ENCODE measurements at places on chromosomes 12 and 14.

GRCh38 chr14:72613231-72613974 lies 280.5 kb downstream of the DPF3 start:
- peaks cover 3% of the 10 kb centered on the region for H3K4me1 ChIP-seq
- no peaks in the 10 kb centered on the region for H3K36me3 ChIP-seq
- H3K27me3 ChIP-seq, result peaks cover 2% of the 10 kb centered on the region

- peak overlapping the region; percentile 88 for H3K27ac ChIP-seq
- peak; percentile 90 for DNase-seq
- no peak overlapping the region for H3K4me3 ChIP-seq
- no peaks in the 10 kb centered on the region for H3K27me3 ChIP-seq
- H3K36me3 ChIP-seq, result no peaks in the 10 kb centered on the region
- H3K4me1 ChIP-seq, result peaks cover 22% of the 10 kb centered on the region
Observed at GRCh38 chr14:89912667-89913211, 41.8 kb downstream of the EFCAB11 start.

DNA sequence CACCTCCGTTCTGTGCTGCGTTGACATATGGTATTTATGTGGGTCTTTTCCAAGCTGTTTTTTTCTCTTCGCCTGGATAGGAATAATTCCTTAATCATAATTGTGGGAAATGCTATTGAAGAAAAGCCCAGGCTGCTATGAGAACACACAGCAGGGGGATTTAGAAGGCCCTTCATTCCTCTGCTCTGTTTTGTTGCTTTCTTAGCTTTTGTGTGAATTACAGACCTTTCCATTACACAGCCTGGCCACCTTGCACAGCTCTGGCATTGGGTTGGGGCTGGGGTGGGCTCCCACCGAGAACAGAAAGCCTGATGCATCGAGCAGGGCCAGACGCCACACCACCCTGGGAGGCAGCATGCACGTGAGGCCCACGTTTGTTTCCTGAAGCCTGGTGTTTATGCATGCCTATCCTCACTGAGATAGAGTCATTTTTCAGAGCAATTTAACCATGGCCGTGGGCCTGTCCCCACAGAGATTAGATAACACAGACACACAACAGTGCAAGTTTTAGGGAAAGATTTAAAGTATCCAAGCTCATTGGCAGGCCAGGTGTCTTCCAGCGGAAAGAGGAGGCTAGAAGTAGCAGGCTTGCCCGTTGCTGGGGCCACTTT lies 287.6 kb upstream of the PWP1 start:
- no peak overlapping the region for H3K4me3 ChIP-seq
- peaks cover 3% of the 10 kb centered on the region for H3K4me1 ChIP-seq
- no peak for DNase-seq
- H3K27me3 ChIP-seq, result no peaks in the 10 kb centered on the region
- H3K27ac ChIP-seq, result no peak overlapping the region
- H3K36me3 ChIP-seq, result no peaks in the 10 kb centered on the region

GRCh38 chr12:20211981-20212421 lies 156.3 kb upstream of the PDE3A start:
- H3K4me3 ChIP-seq, result no peak overlapping the region
- no peak for DNase-seq
- no peaks in the 10 kb centered on the region for H3K36me3 ChIP-seq
- H3K27ac ChIP-seq, result peak overlapping the region; percentile 26
- no peaks in the 10 kb centered on the region for H3K27me3 ChIP-seq

DNA sequence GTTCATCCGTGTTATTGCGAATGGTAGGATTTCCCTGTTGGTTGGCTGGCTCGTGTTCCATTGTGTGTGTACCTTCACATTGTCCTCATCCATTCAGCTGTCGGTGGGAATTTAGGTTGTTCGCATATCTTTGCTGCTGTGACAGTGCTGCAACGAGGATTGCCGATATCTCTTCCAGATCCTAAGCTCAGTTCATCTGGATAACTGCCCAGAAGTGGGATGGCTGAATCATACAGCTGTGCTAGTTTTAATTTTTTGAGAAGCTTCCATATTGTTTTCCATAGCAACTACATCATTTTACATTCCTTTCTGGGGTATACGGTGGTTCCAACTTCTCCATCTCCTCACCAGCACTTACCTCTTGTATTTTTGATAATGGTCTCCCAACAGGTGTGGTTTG lies 292.8 kb upstream of the SFSWAP start:
- no peaks in the 10 kb centered on the region for H3K4me1 ChIP-seq
- H3K27me3 ChIP-seq, result peaks cover 10% of the 10 kb centered on the region
- no peaks in the 10 kb centered on the region for H3K36me3 ChIP-seq
- no peak for DNase-seq

GRCh38 chr14:47442211-47442610 lies 233.2 kb downstream of the MDGA2 start:
- no peak overlapping the region for H3K4me3 ChIP-seq
- no peak overlapping the region for H3K27ac ChIP-seq
- H3K27me3 ChIP-seq, result no peaks in the 10 kb centered on the region

GRCh38 chr14:22070119-22070982 lies 396.7 kb upstream of the OR4E1 start:
- H3K36me3 ChIP-seq, result no peaks in the 10 kb centered on the region
- DNase-seq, result peak; percentile 4
- H3K27me3 ChIP-seq, result peaks cover 4% of the 10 kb centered on the region

DNA sequence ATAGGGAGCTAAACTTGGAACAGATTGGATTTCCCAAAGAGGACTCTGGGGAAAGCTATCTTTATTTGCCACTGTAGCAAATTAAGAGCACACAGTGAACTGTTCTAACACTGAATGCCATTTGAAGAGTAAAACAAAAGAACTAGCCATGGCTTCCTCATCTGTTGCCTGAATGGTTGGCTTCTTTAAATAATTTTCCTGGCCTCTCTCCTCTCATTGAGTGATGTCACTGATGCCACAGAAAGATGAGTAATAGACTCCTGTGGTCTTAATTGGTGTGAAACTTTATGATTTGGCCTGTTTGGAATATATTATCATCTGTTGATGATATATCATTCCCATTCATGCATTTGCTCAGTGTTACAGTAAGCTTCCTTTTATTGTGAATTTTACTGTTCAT lies 42.5 kb downstream of the WDR20 start:
- no peak overlapping the region for H3K27ac ChIP-seq
- no peak for DNase-seq
- H3K4me3 ChIP-seq, result no peak overlapping the region
- H3K4me1 ChIP-seq, result no peaks in the 10 kb centered on the region
- H3K36me3 ChIP-seq, result no peaks in the 10 kb centered on the region
- no peaks in the 10 kb centered on the region for H3K27me3 ChIP-seq

All from large intestine (tissue), 12 donors.